GM19239 (cell line): ENCODE measurements at places on chromosomes 2 and 18.

DNA sequence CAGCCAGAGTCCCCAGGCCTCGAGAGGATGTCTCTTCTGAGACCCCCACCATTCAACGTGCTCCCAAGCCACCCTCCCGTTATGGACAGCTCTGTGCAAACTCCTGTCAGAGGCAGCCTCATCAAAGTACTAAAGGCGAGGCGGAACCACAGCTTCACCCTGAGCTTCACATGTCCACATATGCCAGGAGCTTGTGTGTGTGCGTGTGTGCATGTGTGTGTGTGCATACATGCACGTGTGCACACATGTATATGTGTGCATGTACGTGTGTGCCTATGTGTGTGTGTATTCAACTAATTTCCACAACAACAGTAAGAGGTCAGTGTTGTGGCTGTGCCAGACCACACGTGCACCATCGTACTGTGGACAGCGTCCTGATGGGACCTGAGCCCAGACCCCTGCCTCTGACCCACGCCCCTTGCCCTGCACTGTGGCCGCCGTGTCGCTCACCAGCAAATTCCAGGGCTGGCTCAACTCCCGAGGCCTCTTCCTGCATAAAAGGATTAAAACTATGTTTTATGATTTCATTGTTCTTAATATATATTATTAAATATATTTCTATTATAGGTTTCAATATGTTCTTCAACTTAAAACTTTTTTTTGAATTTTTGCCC lies 444.8 kb downstream of the EIPR1 start:
- no peak for DNase-seq

- no peak for DNase-seq
Measured at GRCh38 chr2:224915136-224915535, 127.1 kb downstream of the DOCK10 start.

- no peak for DNase-seq
Measured at GRCh38 chr2:175871331-175872004, 130.6 kb downstream of the LNPK start.

DNA sequence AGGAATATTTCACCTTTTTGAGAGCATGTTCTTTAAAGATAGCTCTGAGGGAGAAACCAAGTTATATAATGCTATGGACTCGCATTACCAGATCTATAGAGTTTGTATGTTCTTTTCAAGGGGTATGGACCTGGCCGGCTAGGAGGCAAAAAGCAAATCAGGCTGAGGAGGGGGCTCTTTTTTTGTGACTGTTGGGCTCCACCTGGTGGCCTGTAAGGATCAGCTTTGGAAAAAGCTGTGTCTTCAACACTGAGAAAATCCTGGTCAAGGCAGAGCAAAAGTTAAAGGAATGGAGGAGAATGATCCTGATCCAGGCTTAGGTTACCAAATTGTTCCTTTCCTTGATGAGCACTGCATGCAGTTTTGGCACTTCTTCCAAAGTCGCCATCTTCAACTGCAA lies 180.5 kb downstream of the DIS3L2 start:
- DNase-seq = no peak

DNA sequence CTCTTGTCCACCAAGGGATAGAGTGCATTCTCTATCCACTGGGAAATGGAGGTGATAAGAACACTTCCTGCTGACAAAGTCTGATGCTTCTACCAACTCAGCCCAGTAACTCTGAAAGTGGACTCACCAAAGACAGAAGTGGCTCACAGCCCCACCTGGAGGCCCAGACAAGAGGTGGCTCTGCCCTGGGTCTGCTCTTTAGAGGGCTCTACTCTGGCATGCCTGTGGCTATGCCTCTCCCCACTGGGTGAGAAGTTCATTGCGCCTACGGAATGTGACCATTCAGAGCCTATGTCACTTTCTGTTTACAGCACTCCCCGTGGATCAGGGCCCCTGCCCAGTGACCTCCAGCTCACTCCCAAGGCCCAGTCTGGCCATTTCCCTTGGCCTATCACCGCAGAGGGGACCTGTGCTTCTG lies 13.5 kb upstream of the XDH start:
- no peak for DNase-seq

GRCh38 chr2:128716299-128716721 lies 397.6 kb upstream of the HS6ST1 start:
- DNase-seq = no peak

DNA sequence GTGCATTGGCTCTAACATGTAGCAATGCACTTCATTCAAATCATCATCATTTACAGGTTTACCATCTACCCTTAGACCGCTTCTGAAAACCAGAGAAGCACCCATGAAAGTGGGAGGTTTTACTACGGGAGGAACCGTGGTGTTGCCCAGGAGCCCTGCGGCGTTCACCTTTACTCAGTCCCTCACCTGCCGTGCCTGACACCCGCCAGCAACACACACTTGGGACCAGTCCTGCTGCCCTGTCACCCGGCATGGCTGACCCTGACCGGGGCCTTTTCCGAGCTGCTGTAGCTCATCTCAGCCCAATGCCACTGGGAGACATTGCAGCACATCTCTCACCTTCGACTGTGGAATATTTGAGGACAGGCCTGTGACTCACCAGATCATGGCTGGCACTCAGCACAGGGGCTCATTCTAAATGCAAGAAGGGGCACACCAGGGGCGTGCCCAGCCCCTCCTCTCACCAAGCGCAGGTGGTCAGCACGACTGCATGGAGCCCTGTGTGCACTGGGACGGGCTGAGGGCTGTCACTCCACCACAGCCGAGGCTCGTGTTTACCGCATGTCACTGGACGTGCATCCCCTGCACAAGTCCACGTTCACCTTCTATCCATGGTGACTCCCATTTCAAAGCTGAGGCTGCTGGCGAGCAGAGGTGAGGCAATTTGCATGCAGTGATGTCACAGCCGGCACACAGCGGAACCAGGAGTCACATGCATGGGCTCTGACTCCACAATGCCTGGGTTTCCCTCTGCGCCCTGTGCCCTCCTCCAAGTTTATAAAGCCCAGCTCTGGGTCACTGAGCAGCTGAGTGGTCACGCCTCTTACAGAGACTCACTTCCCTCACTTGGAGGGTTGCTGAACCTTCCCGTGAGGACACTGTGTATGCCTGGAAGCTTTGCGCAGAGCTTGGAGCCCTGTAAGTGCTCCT lies 76.7 kb upstream of the SNTG2 start:
- no peak for DNase-seq
